Erythroblast (primary cell): ENCODE measurements at places on chromosomes 6 and 20.
A peak's percentile ranks its signal among the peaks of the same experiment; 100 is the strongest.

DNA sequence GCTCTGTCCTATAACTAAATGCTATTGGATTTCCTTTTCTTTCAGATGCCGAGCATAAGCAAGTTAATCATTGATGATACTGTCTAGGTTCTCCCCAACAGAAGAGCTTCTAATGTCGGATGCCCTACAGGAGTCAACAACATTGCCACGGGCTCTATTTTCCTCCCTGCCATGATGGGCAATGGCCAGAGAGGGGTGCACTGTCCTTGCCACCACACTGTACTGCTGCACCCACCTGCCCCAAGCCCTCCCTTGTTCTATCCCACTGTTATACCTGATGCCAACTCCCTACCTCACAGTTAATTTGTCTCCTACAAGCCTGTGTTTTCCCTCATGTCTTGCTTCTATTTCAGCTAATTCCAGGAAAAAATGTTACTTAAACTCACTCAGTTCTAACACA is 773.6 kb upstream of the CHD6 start:
- DNase-seq: no peak

GRCh38 chr6:77095936-77096627 is 367.2 kb downstream of the HTR1B start:
- DNase-seq: no peak

- DNase-seq: no peak
These were observed 200.8 kb upstream of the CHD6 start for GRCh38 chr20:41818991-41819390.

DNA sequence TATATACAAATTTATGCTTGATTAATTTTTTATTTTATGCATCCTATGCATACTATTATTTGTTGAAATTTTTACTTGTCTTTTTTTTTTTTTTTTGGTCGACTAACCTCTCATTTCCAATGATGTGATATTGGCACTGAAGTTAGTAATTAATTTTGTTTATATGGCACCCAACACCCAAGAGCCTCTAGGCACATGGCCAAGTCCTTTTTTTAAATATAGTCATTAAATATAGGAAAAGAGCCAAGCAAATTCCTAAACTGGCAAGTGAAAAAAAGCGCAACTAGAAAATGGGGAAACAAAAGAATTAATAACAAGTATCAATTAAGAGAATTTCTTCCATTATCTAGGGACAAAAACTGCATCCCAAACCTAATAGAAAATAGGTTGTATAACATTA is 85.5 kb upstream of the HS3ST5 start:
- DNase-seq: no peak

GRCh38 chr6:44284121-44284520 is 13.9 kb downstream of the TMEM151B start:
- no peak for DNase-seq

GRCh38 chr20:32440069-32440757 is 82.1 kb downstream of the ASXL1 start:
- DNase-seq: no peak

DNA sequence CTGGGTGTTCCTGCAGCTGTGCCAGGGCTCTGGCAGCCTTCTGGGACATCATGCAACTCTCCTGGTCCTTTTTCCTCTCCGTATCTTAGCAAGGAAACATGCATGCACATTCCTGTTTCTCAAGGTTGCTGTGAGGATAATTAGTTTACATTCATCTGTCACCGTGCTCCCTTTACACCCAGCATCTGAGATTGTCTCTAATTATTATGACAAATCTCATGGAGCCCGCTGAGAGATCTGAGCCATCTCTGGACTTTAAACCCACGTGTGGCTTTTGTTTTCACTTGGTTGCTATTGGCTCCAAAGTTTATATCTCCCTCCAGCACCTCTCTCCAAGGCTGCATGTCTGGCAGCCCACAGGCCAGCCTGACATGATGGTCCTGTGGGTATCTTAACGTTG is 167.6 kb downstream of the UNC5CL start:
- DNase-seq: no peak

- no peak for DNase-seq
These were observed 78.5 kb upstream of the ASF1A start for GRCh38 chr6:118815495-118815894.

DNA sequence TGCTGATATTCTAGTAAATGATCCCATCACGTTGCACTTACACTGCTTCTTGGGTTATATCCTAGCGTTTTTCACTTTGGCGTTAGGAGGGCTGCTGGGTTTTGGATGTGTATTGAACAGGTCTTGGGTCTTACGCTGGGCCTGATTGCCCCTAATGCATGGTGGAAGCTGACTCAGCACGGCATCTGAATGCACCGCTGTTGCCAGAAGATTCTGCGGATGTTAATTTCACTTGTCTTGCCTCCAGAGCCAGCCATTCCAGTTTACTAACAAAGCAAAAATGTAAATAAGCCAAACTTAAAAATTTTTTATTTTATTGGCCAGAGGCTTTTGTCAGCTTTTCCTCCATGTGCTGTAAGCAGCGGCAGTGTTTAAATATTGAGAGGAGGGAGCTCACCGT is 233.5 kb downstream of the TMEM242 start:
- DNase-seq: no peak

- peak; percentile 49 for DNase-seq
These were observed 17.6 kb downstream of the PLAGL2 start for GRCh38 chr20:32189691-32190615.

- DNase-seq: no peak
These were observed 328.1 kb upstream of the ARID1B start for GRCh38 chr6:156449128-156449527.

GRCh38 chr6:104548297-104548696 is 311.4 kb downstream of the HACE1 start:
- DNase-seq: no peak

- DNase-seq: no peak
These were observed 65.4 kb downstream of the FILIP1 start for GRCh38 chr6:75428204-75428603.

- DNase-seq: no peak
These were observed 191.5 kb upstream of the RAB32 start for GRCh38 chr6:146352163-146352562.

DNA sequence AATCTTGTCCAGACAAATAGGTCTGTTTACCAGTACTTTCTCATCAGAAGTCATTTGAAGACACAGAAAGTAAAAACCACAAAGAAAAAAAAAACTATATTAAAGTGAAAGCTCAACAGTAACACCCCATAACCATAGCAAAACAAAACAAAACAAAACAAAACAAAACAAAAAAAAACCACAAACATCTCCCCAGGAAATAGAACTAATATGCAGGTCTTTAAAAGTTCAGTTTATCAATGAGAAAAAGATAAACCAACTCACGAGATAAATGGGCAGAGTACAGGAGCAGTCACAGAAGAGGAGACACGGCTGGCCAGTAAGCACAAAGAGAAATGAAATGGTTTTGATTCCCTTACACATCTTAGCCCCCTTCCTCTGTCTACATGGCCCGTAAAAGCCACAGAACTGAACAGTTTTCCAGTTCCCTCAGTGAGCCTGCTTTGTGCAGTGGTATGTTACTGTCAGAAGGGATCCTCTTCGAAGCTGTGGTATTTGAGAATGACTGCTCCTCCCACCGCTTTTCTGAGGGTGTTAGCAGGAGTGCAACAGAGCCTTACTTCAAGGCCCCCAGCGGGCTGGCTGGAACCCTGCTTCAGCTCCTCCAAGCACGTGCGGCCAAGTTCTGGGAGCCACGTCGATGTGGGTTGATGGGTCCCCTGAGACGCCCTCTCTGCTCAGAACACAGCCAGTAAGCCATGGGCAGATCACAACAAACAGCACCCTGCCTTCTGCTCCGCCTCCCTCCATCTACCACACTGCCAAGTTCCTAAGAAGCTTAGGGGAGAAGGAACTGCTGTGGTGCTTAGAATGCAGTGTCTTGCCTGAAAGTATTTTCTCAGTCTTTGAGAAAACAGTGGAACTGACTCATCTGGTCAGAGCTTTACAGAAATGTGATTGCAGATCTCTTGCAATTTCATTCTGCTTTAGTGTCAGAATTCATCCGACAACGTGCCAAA is 14.0 kb downstream of the UST start:
- DNase-seq: no peak

DNA sequence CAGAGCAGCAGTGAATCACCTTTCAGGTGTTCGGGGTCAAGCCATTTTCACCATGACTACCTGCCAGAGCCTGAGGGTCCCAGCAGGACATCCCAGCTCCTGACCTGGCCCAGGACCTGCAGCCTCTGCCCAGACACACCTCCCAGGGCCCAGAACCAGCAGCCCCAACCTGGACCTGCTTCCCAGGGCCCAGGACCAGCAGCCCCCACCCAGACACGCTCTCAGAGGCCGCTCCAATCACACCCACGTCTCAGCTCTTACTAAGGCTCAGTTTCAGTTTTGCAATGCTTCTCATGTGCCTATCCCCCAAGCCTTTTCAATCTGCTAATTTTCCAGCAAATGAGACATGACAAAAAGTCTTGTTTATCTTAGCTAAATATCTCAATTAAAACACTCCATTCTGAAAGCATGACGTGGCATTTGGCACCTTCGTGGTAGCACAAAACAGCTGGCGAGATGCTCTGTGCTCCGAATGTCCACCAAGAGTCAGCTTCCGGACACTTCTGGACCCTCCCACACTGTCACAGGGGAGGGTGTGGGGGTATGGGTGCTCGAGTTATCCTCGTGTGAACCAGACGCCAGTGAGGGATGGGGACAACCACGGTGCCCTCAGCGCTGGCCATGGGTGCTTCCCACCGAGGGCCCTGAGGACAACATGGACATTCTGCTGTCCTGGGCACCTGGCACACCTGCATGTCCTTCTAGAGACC is 253.2 kb downstream of the DLL1 start:
- DNase-seq: no peak

DNA sequence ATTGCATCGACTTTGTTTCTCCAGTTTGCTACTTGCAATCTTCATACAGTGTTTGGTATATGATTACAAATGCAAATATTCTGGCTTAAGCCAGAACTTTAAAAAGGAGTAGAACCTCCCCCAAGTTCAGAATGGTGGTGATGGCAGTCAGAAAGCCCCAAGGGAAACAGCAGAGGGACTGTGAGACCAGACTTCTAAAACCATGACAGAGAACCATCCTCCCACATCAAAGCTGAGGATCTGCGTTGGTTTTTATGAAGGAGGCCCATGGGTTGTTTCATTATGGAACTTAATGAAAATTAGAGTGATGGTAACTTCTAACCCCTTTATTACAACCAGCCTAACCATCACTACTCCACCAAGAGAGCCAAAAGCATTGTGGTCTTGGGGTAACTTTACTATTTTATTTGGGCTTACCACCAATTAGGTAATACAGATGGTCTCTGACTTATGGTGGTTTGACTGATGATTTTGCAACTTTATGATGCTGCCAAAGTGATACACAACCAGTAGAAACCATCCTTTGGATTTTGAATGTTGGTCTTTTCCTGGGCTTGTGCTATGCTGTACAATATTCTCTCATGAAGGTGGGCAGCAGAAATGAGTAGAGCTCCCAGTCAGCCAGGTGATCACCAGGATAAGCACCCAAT is 10.9 kb upstream of the MRS2 start:
- DNase-seq: no peak

- DNase-seq: no peak
These were observed 103.8 kb upstream of the PLCB4 start for GRCh38 chr20:8964959-8965562.

DNA sequence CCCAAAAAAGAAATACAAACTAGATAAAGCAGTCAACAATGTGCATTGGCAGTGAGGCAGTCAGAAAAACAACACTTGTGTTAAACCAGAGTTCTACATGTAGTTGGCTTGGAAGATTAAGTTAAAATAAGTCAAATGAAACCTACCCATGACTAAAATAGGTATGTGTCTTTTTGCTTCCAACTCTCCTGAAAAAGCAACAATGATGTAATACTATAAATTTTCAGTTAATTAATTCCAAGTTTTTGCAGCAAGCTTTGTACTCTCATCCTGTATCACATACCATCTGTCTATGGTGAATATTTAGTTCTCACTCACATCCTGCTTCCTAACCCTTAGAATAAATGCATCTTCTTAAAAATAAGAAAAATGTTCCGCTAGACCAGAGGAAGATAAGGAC is 261.5 kb downstream of the KIF16B start:
- DNase-seq: no peak

DNA sequence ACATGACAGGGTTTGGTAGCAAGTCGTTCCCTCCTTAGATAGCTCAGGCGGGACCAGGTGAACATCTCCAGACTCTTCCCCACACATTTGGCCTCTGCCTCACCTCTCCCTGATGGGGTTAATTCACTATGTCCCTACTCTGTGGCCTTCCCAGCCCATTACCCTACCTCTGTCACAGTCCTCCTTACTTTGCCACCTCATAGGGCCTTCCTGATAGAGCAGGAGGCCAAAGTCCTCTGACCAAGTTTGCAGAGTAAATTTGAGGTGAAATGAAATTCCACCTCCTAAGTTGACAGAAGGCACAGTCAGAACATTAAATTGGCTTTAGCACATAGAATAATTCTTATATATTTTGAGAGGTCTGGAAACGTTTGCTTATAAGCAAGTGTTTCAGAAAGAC is 53.1 kb upstream of the ARMC2 start:
- no peak for DNase-seq

- DNase-seq: no peak
These were observed 16.9 kb downstream of the RBM38 start for GRCh38 chr20:57408131-57408530.

GRCh38 chr6:149474108-149474935 is 10.5 kb downstream of the ZC3H12D start:
- DNase-seq: no peak

DNA sequence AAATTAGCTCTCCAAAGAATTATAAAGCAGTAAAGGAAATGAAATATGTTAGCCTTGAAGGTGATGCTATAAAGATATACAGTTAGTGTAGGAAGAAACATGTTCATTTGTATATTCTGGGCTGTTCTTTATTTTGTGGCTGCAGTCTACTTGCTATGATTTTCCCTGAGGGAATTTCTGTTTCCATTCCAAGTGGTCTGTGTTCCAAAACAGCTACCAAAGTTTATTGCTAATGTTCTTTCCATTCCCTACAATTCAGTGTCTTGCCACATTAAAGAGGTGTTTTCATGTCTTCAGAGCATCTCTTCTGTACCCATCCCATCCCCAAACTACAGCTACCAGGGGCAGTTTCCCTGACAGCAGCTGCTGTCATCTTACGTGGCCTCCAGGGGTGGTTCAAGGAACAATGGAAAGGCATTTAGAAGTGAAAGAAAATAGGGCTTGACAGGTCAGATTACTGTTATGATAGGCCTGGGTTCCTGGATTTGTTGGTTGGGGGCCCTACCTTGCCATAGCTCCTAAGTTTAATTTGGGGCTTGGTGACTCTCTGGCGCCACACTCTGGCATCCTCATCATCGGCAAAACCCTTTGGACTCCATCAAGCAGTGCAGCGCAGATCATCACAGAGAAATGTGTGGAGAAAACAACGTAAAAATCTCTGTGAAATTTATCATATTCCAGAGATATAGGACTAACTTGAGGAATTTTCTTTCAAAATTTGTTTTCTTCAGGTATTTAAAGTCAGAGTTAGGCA is 33.8 kb upstream of the AIG1 start:
- peak; percentile 27 for DNase-seq

GRCh38 chr6:7424967-7425807 is 35.6 kb downstream of the RIOK1 start:
- DNase-seq: peak; percentile 20

GRCh38 chr20:47672166-47672565 is 113.1 kb downstream of the SULF2 start:
- DNase-seq: no peak

GRCh38 chr6:141653590-141653989 is 479.1 kb upstream of the GJE1 start:
- DNase-seq: peak; percentile 15
